Activated naive CD8-positive, alpha-beta T cell treated with anti-CD3 and anti-CD28 coated beads, Interleukin-2, amount 10 ng/mL, durations not matched to agents 7 days and 5 days (primary cell): ENCODE measurements at places on chromosomes 13 and 19. TPM values are rescaled to one million over a fixed set of nuclear protein-coding genes. Genes with fewer than 3 reads are reported as not detected.

DNA sequence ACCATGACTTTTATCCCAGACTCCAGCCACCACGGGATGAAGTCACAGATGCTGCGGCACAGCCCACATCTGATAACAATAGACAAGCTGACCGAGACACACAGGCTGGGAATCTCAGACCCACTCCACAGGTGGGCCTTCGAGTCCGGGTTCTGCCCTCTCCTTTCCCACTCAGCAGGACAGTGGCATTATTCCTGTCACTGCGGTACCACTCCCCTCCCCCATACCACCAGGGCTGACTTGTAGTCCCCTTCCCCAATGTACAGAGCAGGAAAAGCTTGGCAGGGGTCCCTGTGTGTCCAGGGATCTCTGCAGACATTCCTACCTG lies 179 bp upstream of the AMER2 start:
- H3K27me3 ChIP-seq = peaks cover 67% of the 10 kb centered on the region
- H3K4me1 ChIP-seq = peaks cover 10% of the 10 kb centered on the region
- H3K4me3 ChIP-seq = no peak overlapping the region
- no peak overlapping the region for H3K27ac ChIP-seq
- no peak for DNase-seq
- no peaks in the 10 kb centered on the region for H3K36me3 ChIP-seq

- H3K4me1 ChIP-seq = peaks cover 34% of the 10 kb centered on the region
- H3K36me3 ChIP-seq = peaks cover 38% of the 10 kb centered on the region
- no peaks in the 10 kb centered on the region for H3K27me3 ChIP-seq
- peak overlapping the region; percentile 90 for H3K4me3 ChIP-seq
- peak; percentile 45 for DNase-seq
Measured at GRCh38 chr19:18306209-18306887, 16.5 kb downstream of the LSM4 start.

DNA sequence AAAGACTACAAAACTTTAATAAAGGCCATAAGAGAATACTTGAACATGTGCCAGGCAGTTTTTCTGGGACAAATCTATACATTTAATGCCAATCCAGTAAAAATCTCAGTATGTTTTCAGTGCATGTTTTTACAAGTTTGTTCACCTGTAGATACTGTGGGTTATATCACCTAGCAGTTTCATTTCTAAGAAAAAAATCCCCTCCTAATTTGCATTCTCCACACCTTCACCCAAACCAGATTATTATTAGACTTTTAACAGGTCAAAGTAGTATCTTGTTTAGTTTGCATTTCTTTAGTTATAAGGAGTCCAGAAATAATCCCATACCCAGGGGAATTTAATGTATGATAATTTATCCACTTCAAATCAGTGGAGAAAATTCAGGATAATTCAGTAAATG lies 17.0 kb upstream of the LPAR6 start:
- peaks cover 29% of the 10 kb centered on the region for H3K36me3 ChIP-seq
- DNase-seq = no peak
- H3K27me3 ChIP-seq = no peaks in the 10 kb centered on the region
- no peak overlapping the region for H3K4me3 ChIP-seq
- peaks cover 23% of the 10 kb centered on the region for H3K4me1 ChIP-seq

- H3K27me3 ChIP-seq = no peaks in the 10 kb centered on the region
- H3K27ac ChIP-seq = peak overlapping the region; percentile 30
- no peak for DNase-seq
- H3K36me3 ChIP-seq = peaks cover 15% of the 10 kb centered on the region
Measured at GRCh38 chr19:12331211-12331941, 2.1 kb downstream of the ZNF563 start.

GRCh38 chr19:35045667-35046300 lies 4.3 kb downstream of the HPN start:
- H3K36me3 ChIP-seq = no peaks in the 10 kb centered on the region
- H3K4me1 ChIP-seq = peaks cover 16% of the 10 kb centered on the region
- no peak overlapping the region for H3K27ac ChIP-seq
- H3K4me3 ChIP-seq = no peak overlapping the region
- H3K27me3 ChIP-seq = no peaks in the 10 kb centered on the region

DNA sequence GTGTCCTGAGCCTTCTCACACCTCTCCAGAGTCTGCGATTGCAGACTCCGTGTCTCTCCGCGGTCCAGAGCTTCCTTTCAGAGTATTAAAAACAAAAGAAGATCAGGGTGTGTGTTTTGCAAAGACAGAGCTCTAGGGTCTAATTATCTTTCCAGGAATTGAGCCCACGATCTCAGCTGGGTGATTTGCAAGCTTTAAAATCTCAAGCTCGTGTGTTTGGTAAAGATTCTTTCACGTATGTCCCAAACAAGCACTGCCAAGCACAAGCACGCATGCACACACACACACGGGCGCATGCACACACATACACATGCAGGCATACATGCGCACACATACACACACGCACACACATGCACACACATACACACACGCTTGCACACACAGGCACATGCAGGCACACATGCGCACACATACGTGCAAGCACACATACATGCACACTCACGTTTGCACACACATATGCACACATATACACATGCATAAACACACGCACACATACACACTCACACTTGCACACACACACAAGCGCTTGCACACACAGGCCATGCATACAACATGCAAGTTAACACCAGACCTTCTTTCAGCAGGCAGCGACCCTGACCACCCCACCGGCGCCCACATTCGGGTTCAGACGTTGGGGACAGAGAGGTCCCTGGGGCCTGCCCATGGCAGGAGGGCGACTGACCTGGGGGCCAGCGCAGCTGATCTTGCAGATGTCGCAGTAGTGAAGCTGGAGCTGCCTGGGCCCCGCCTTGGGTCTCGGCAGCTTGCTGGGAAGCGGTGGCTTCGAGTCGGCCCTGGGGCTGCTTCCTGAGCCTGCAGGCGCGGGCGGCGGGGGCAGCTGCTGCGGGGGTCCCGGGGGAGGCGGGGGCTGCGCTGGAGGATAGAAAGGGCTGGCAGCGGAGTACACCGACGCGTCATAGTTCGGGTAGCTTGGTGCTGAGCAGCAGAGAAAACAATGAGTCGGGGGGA lies 37.9 kb downstream of the ZFR2 start:
- H3K36me3 ChIP-seq = no peaks in the 10 kb centered on the region
- H3K4me3 ChIP-seq = no peak overlapping the region
- no peaks in the 10 kb centered on the region for H3K4me1 ChIP-seq
- H3K27ac ChIP-seq = no peak overlapping the region
- no peak for DNase-seq
- no peaks in the 10 kb centered on the region for H3K27me3 ChIP-seq

Gene ANKRD24
- 1.7 TPM for total RNA-seq

Gene ZNF441
- total RNA-seq = 15.0 TPM

Gene MYH14
- not detected for total RNA-seq
